ENCODE measurements at places on chromosomes 5 and 9. TPM values are rescaled to one million over a fixed set of nuclear protein-coding genes. Genes with fewer than 3 reads are reported as not detected.

GRCh38 chr5:154480847-154481246 is 2.8 kb upstream of the HAND1 start:
- H3K36me3 ChIP-seq, result no peaks in the 10 kb centered on the region
- H3K27me3 ChIP-seq, result no peaks in the 10 kb centered on the region
- no peak overlapping the region for H3K4me3 ChIP-seq
- DNase-seq, result no peak
- H3K27ac ChIP-seq, result no peak overlapping the region
- no peaks in the 10 kb centered on the region for H3K4me1 ChIP-seq

DNA sequence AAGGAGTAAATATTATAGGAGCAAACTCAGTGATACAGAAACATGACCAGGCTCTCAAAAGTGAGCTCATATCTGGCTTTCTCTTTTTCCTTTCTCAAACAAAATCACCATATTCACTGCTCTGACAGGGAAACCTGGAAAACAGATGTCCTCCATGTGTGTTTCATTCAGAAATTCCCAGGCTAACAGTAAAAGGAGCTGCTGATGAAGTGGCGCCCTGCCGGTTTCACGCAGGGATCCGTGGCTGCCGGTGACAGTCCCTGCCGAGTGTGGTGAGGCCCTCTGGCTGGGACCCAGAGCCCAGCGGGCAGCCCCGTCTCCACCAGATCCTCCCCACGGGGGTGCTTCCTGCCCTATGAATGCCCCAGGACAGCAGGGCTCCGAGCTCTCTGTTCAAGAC is 208.1 kb downstream of the GNA14 start:
- H3K36me3 ChIP-seq, result no peaks in the 10 kb centered on the region
- H3K4me1 ChIP-seq, result no peaks in the 10 kb centered on the region
- no peak for DNase-seq
- no peak overlapping the region for H3K4me3 ChIP-seq

GRCh38 chr5:15587916-15588315 is 87.9 kb downstream of the FBXL7 start:
- no peaks in the 10 kb centered on the region for H3K27me3 ChIP-seq
- no peak overlapping the region for H3K27ac ChIP-seq
- H3K4me1 ChIP-seq, result peaks cover 4% of the 10 kb centered on the region

DNA sequence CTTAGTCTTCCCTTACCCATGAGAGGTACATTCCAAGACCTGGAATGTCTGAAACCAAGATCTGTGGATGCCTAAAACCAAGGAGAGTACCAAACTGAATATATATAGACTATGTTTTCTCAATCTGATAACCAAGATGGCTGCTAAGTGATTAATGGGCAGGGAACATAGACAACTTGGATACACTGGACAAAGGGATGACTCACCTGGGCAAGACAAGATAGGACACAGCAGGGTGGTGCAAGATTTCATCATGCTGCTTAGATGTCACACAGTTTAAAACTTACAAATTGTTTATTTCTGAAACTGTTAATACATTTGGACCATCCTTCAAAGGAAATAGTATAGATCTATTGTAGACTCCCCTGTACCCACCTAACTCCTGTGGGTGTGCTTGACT is 130.9 kb downstream of the HTR1A start:
- H3K4me3 ChIP-seq, result no peak overlapping the region
- H3K4me1 ChIP-seq, result no peaks in the 10 kb centered on the region
- no peak overlapping the region for H3K27ac ChIP-seq
- H3K36me3 ChIP-seq, result no peaks in the 10 kb centered on the region
- no peaks in the 10 kb centered on the region for H3K27me3 ChIP-seq

DNA sequence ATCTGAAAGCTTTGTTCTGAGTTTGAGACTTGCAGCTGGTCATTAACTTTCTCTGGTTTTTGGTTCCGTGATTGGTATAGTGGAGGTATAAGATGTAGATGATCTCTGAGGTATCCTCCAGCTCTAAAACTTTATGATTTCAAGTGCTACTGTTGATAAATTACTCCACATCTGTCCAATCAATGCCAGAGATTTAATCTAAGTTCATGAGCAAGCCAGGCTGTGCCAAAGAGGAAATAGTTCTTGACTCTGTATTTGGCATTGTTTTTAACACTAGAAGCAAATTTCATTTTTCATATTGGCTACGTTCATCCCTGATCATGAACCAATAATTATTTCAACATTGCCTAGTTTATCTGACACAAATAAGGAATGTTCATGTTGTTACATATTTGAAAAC is 28.5 kb upstream of the CHD1 start:
- no peaks in the 10 kb centered on the region for H3K4me1 ChIP-seq
- H3K4me3 ChIP-seq, result no peak overlapping the region
- no peaks in the 10 kb centered on the region for H3K36me3 ChIP-seq
- H3K27me3 ChIP-seq, result no peaks in the 10 kb centered on the region
- no peak overlapping the region for H3K27ac ChIP-seq

GRCh38 chr5:171907725-171908343 is 98.6 kb downstream of the FBXW11 start:
- no peaks in the 10 kb centered on the region for H3K27me3 ChIP-seq
- DNase-seq, result no peak
- no peak overlapping the region for H3K4me3 ChIP-seq
- H3K27ac ChIP-seq, result no peak overlapping the region
- H3K4me1 ChIP-seq, result peaks cover 1% of the 10 kb centered on the region

- H3K27ac ChIP-seq, result no peak overlapping the region
- no peaks in the 10 kb centered on the region for H3K36me3 ChIP-seq
- H3K4me1 ChIP-seq, result no peaks in the 10 kb centered on the region
- no peak for DNase-seq
These were observed 50.1 kb downstream of the PPARGC1B start for GRCh38 chr5:149780043-149780737.

DNA sequence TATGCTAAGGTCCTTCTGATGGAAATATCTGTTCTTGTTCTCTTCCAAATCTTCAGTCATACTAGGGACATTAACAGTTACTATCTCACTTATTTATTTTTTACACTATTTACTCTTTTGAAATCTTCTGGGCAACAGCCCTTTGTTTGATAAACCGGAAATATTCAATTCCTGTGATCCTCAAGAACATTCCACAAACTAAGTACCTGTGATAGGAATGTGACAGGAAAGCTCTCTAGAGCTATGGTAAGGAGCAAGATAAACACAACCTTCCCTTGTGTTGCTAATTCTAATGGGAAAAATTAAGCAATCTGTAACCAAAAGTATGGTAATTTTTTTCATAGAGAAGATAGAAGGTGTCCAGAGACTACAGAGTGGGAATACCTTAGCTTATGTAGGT is 22.0 kb upstream of the ANKRD34B start:
- no peaks in the 10 kb centered on the region for H3K36me3 ChIP-seq
- H3K27me3 ChIP-seq, result no peaks in the 10 kb centered on the region
- no peak for DNase-seq
- no peak overlapping the region for H3K4me3 ChIP-seq
- H3K27ac ChIP-seq, result no peak overlapping the region
- no peaks in the 10 kb centered on the region for H3K4me1 ChIP-seq

DNA sequence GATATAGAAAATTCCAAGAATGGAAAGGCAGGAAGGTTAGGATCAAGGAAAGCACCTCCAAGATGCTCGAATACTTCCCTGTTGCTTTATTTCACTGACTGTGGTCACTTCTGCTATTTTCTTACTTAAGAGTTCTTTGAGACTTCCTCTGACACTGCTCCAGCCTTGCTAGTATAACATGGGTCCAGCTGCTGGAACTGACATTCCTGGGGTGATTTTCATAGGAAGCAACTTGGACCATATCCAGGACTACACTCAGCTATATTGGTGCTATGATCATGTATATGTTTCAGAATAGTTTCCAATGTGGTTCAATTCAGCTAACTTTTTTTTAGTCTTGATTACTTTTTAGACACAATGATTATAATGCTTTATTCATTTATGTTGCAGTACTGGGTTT is 81.6 kb upstream of the CKMT2 start:
- no peak overlapping the region for H3K4me3 ChIP-seq
- no peak for DNase-seq
- no peaks in the 10 kb centered on the region for H3K27me3 ChIP-seq
- no peaks in the 10 kb centered on the region for H3K36me3 ChIP-seq
- H3K4me1 ChIP-seq, result no peaks in the 10 kb centered on the region

DNA sequence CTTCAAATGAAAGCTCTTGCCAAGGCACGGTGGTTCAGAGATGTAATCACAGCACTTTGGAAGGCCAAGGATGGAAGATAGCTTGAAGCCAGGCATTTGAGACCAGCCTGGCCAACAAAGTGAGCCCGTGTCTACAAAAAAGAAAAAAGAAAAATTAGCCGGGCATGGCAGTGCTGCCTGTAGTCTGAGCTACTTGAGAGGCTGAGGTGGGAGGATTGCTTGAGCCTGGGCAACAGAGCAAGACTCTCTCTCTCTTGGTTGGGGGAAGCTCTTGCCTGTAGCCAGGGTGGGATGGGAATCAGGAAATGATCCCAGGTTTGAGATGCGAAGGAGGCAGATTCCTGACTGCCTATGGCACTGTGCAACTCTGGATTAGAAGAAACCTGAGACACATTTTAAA is 62.1 kb downstream of the IL6ST start:
- no peaks in the 10 kb centered on the region for H3K36me3 ChIP-seq
- H3K4me1 ChIP-seq, result no peaks in the 10 kb centered on the region

GRCh38 chr5:145978708-145979107 is 42.3 kb downstream of the SH3RF2 start:
- no peaks in the 10 kb centered on the region for H3K27me3 ChIP-seq
- H3K4me1 ChIP-seq, result peaks cover 7% of the 10 kb centered on the region
- no peak overlapping the region for H3K4me3 ChIP-seq
- no peak overlapping the region for H3K27ac ChIP-seq
- DNase-seq, result no peak

DNA sequence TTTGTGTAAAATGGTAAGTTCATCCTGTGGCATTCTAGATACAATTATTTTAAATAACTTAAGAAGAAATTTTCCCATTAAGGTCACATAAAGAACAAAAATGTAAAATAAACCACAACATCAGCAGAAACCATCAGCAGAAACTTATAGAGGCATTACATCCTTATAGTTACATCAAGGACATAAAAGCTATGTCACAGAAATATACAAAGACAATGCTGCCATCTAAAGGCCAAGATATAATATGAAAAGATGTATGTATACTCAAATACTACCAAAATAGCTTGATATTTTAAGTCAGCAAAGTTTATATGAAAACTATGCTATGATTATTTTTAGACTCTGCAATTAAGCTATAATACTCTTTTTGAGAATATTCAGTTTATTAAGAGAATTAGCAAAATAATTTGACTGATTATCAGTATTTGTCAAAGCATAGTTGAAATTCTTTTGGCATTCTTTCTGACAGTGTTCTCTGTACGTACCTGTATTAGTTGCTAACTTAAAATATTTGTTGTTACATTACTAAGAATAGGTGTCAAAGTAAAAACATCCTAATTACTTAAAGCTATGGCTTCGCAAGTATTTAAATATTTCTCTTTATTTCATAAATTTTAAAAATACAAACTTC is 36.2 kb downstream of the FBXL17 start:
- no peaks in the 10 kb centered on the region for H3K27me3 ChIP-seq
- no peak overlapping the region for H3K27ac ChIP-seq
- no peak overlapping the region for H3K4me3 ChIP-seq
- DNase-seq, result no peak
- H3K36me3 ChIP-seq, result no peaks in the 10 kb centered on the region

- H3K27me3 ChIP-seq, result no peaks in the 10 kb centered on the region
- DNase-seq, result no peak
- no peaks in the 10 kb centered on the region for H3K4me1 ChIP-seq
- H3K36me3 ChIP-seq, result no peaks in the 10 kb centered on the region
- H3K27ac ChIP-seq, result no peak overlapping the region
These were observed 184.6 kb upstream of the DMAC1 start for GRCh38 chr9:7984203-7984602.

GRCh38 chr5:81428861-81429260 is 34.9 kb upstream of the ACOT12 start:
- H3K27ac ChIP-seq, result no peak overlapping the region
- H3K27me3 ChIP-seq, result no peaks in the 10 kb centered on the region
- no peak overlapping the region for H3K4me3 ChIP-seq
- DNase-seq, result no peak
- H3K36me3 ChIP-seq, result no peaks in the 10 kb centered on the region

- H3K36me3 ChIP-seq, result no peaks in the 10 kb centered on the region
- H3K4me3 ChIP-seq, result no peak overlapping the region
- no peak overlapping the region for H3K27ac ChIP-seq
These were observed 7.1 kb downstream of the ARHGEF28 start for GRCh38 chr5:73633060-73633459.

GRCh38 chr5:78927657-78928282 is 57.3 kb downstream of the ARSB start:
- DNase-seq, result no peak
- no peaks in the 10 kb centered on the region for H3K36me3 ChIP-seq
- H3K4me3 ChIP-seq, result no peak overlapping the region
- H3K27ac ChIP-seq, result no peak overlapping the region

DNA sequence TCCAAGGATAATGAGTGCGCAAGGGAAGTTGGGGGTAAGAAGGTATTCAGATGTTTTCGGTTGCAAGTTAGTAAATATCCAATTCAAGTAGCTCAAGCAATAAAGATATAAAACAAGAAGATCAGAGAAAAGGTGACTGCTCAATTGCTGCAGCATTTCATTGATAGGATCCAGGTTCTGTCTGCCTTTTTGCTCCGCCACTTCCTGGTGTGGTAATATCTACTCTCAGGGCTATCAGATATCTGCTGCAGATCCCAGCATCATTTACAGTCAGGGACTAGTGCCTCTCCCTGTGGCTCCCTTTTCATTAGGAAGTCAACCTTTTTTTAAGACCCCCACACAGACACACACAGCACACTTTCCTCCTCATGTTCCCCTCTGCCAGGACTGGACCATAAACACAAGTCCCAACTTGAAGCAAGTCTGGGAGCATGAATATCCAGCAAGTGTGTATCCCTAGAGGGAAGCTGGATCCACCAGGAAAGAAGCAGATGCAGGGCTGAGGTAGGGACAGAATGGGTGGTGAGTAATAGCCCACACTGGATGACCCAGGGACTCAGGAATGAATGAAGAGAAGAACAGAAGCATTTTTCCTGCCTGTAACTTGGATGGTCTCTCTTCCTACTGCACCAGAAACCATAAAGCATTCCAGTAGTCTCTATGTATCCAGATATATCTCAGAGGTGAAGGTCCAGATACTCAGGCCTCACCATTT is 53.7 kb downstream of the ZNF622 start:
- H3K27me3 ChIP-seq, result no peaks in the 10 kb centered on the region
- H3K4me1 ChIP-seq, result no peaks in the 10 kb centered on the region
- H3K27ac ChIP-seq, result no peak overlapping the region

- no peaks in the 10 kb centered on the region for H3K27me3 ChIP-seq
- H3K36me3 ChIP-seq, result no peaks in the 10 kb centered on the region
- DNase-seq, result no peak
- no peaks in the 10 kb centered on the region for H3K4me1 ChIP-seq
These were observed 8.1 kb upstream of the CCL28 start for GRCh38 chr5:43420241-43420640.

Gene TMEM252
- total RNA-seq, result not detected

Gene JAKMIP2
- total RNA-seq, result 1.9 TPM

Gene PCDHGA12
- 7.9 TPM for total RNA-seq

Gene ZMAT2
- total RNA-seq, result 39.0 TPM

Gene CER1
- not detected for total RNA-seq

All from aorta (tissue), 5 donors.